Activated effector memory CD4-positive, alpha-beta T cell treated with Interleukin-2 at 50 U/mL for 16 hours (primary cell): ENCODE measurements at places on chromosomes 3 and 15.

DNA sequence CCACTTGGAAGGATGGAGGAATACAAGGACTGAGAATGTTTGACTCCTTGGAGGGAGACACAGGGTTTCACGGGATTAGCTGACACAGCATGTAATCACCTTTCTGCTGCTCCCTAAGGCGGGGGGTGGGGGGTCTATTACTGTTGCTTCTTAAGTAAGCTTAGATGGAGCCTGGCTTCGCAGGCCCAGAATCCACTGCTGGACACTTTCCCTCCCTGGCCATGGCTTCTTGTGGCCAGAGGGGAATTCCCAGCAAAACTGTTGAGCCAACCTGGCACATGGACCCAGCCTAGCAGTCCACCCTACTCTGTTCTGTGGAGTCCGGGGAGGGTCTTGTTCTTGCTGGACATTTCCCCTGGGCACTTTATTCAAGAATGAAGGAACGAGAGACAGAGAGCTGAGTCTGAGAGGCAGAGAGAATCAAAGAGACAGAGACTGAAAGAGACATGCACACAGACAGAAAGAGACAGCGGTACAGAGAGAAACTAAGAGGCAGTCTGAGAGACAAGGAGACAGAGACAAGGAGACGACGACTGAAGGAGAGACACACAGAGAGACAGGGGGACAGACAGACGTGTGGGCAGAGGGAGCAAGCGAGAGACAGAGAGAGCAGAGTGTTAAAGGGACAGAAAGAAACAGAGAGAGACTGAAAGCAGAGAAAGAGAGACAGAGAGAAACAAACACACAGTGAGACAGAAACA, 55.6 kb upstream of the DLG1 start:
- no peak for DNase-seq

DNA sequence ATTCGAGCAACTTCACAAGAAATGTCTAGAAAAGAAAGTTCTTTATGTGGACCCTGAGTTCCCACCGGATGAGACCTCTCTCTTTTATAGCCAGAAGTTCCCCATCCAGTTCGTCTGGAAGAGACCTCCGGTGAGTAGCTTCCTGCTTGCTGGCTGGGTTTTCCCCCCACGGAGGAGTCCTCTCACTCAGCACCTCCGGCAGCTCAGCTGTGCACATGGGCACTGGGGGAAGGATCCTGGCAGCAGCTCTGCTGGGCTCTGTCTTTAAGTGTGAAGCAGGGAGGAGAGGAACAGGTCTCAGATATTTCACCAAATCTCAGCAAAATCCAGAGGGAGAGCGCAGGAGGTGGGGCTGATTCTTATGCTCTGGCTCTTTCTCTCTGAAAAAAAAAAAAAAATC, 684 bp downstream of the CAPN3 start:
- DNase-seq = no peak

DNA sequence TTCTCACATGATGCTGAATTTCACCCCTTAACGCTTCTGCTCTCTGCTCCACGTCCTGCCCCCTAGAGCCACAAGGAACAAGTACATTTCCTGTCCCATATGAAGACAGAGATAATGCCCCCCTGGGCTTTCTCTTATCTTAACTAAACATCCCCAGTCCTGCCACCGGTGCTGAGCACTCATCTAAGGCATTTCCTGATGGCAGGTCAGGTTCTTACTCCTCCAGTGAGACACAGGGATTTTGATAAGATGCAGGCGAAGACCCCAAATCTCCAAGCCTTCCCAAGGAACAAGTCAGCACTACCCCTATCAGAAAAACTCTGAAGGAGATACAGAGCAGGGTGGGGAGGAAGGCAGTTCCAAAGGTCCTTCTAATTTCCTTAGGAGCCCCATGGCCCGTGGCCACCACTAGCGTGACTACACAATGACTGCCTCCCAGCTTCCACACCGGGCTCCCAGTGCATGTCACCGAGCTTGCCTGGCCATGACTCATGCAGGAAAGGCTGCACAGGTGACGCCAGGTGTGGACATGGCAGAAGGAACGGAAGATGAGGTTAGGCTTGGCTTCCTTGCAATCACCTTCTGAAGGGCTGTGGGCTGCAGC, 152.9 kb downstream of the XXYLT1 start:
- no peak for DNase-seq

DNA sequence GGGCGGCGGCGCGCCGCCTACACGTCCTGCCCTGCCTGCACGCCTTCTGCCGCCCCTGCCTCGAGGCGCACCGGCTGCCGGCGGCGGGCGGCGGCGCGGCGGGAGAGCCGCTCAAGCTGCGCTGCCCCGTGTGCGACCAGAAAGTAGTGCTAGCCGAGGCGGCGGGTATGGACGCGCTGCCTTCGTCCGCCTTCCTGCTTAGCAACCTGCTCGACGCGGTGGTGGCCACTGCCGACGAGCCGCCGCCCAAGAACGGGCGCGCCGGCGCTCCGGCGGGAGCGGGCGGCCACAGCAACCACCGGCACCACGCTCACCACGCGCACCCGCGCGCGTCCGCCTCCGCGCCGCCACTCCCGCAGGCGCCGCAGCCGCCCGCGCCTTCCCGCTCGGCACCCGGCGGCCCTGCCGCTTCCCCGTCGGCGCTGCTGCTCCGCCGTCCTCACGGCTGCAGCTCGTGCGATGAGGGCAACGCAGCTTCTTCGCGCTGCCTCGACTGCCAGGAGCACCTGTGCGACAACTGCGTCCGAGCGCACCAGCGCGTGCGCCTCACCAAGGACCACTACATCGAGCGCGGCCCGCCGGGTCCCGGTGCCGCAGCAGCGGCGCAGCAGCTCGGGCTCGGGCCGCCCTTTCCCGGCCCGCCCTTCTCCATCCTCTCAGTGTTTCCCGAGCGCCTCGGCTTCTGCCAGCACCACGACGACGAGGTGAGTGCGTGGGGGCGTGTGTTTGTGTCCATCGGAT, 602 bp downstream of the TRIM71 start:
- no peak for DNase-seq

GRCh38 chr3:4722103-4722502, 229.0 kb downstream of the ITPR1 start:
- no peak for DNase-seq

- no peak for DNase-seq
Measured at GRCh38 chr15:86870846-86871245, 791.2 kb downstream of the AGBL1 start.

- no peak for DNase-seq
Measured at GRCh38 chr3:181637056-181637455, 74.7 kb upstream of the SOX2 start.

DNA sequence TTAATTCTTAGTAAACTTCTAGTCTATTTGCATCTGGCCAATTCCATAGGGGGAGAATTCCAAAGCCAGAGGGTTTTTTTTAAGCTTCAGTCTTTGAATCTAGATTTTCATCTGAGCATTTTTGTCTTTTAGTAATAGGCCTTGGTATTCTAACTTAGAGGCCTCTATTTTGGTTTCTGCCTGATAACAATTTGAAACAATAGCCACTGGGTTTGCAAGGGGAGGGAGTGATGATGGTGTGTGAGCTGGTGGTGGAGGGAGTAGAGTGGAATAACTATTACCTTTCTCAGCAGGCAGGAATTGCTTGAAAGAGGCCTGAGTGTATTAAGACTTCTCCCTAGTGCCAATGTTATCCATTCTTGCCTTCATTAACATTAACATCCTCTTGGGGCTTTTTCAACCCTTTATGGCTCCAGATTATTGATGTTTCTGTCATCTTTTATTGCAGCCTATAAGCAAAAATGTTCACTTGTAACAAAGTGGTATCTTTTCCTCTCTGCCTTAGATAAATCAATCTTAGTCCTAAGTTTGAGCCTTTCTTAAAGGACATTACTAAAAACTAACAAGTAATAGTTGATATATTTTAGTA, 26.5 kb upstream of the TCF12 start:
- no peak for DNase-seq
